ENCODE measurements at places on chromosomes 13 and 19.

DNA sequence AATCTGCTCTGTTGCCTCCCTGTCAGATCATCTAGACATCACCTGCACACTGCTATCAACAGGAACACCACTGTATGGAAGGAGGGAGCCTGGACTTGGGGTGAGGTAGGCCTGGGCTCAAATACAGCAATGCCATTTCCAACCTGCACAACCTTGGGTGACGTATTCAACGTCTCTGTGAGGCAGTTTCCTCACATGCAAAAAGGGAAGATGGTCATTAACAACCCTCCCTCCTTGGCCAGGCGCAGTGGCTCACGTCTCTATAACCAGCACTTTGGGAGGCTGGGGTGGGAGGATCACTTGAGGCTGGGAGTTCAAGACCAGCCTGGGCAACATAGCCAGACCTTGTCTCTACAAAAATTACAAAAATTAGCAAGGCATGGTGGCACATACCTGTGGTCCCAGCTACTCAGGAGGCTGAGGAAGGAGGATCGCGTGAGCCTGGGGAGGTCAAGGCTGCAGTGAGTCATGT lies 13.1 kb downstream of the XRCC1 start:
- DNase-seq = no peak

- no peak for DNase-seq
These were observed 242.3 kb downstream of the TEX29 start for GRCh38 chr13:111562716-111563115.

DNA sequence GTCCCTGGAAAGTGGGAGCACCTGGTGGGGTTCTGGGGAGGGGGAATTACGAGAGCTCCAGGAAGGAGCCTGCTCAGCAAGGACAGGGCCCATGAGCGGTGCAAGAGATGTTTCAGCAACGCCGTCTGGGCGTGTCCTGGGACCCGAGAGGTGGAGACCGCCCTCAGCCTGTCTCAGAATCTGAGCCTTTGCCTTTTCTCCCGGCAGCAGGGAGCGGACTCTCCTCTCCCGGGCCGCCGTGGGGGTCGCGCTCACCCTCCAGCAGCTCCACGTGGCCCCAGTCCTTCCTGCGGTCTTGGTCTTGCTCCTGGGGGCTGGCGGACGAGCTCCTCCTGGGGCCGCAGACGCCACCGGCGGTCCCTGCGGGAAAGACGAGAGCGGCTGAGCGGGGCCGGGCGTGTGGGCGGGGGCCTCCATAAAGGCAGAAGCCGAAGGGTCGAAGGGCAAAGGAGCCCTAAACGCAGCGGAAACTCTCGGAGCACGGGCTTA lies 714 bp downstream of the POLRMT start:
- no peak for DNase-seq

DNA sequence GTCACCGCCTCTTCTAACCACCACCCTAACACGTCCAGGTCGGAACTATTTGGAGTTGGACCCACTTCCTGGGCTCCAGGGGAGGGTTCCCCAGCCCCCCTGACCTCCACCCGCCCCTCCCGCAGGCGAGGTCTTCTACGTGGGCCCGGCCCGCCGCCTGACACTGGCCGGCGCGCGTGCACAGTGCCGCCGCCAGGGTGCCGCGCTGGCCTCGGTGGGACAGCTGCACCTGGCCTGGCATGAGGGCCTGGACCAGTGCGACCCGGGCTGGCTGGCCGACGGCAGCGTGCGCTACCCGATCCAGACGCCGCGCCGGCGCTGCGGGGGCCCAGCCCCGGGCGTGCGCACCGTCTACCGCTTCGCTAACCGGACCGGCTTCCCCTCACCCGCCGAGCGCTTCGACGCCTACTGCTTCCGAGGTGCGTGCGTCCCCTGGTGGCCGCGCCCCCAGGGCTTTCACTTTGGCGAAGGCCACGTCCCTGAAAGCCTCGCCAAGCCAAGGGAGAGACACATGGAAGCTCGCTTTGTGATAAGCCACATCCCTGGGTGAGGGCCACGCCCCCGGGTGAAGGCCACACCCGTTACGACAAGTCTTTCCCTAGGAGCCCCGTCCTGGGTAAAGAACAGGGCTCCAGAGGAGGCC lies 13.2 kb downstream of the NCAN start:
- DNase-seq = peak; percentile 55

DNA sequence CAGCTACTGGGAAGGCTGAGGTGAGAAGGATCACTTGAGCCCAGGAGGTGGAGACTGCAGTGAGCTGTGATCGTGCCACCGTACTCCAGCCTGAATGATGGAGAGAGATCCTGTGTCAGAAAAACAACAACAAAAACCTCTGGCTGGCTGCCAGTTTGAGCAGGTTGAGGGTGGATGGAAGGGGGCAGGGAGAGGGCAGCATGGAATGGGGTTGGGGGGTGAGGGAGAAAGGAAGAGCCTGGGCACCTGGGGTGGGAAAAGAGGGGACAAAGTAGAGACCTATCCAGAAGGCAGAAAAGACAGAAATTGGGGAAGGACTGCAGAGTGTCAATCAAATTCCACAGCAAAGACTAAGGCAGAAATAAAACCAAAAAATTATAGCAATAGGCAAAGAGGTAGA lies 4.7 kb downstream of the SLC1A5 start:
- no peak for DNase-seq

- DNase-seq = no peak
These were observed 687 bp upstream of the HRC start for GRCh38 chr19:49155820-49156346.

DNA sequence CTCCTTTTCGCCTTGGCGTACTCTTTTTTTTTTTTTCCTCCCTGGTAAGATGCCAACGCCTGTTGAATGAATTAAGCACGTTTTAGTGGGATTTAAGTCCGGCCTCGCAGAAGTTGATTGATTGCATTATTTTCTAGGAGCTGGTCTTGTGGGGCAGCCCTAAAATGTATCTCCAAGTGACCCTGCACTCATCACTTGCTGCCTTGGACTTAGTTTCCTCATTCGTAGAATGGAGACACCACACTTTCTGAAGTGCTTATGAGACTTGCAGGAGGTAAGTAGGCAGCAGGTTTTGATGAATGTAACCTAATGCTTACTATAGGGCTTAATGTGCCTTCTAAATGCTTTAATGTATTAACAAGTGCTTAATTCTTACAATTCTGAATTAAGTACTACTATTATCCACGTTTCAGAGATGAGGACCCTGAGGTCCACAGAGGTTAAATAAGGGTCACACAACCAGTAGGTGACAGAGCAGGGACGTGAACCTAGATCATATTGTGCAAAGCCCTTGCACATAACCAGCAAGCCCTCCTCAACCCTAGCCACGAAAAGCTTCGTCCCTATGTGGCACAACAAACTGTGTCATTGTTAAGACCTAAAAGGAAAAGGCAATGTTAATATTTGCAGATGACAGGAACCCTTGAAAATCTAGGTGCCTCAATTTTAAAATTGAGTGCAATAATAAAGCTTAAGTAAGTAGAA lies 514 bp upstream of the ARGLU1 start:
- DNase-seq = no peak

DNA sequence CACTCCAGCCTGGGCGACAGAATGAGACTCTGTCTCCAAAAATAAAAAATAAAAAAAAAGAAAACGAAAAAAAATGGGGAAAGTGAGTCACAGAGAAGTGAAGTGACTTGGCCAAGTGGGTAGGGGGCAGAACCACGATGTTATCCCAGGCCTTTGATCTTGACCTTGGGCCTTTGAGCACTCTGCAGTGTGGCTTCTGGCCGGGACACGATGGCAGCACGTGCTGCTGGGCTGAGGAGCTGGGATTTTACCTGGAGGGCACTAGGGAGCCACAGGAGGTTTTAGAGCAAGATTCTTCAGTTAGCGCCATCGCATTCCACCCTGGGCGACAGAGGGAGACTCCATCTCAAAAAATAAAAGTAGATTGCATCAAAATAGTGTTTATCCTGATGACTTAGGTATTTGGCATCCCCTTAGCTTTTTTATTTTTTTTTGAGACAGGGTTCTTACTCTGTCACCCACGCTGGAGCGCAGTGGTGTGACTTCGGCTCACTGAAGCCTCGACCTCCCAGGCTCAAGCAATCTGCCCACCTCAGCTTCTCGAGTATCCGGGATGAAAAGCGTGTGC lies 4.3 kb upstream of the TLE5 start:
- DNase-seq = no peak

- DNase-seq = peak; percentile 53
These were observed 479.1 kb downstream of the FOXO1 start for GRCh38 chr13:40187324-40187795.

GRCh38 chr19:45601524-45602374 lies at the start of gene GPR4:
GPR4 (minus strand) TSS chr19:45602212; CDS start chr19:45591866, 10,346 bp downstream.
- no peak for DNase-seq

DNA sequence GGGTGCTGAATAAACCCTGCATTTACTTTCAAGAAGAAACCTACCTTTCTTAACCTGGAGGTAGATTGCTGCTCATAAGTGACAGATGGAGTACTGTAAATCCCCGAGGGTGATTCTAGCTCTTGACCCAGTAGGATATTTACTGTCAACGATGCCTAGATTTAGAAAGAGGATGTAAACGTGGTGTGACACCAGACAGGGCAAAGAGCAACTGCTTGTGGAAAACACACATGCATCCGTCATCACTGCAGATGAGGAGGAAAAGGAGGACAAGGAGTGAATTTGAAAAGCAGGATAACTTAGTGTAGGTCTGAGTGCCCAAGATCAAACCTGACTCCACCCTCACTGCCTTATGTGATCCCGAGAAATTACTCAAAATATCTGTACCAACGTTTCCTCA lies 9.8 kb upstream of the CLN5 start:
- no peak for DNase-seq

DNA sequence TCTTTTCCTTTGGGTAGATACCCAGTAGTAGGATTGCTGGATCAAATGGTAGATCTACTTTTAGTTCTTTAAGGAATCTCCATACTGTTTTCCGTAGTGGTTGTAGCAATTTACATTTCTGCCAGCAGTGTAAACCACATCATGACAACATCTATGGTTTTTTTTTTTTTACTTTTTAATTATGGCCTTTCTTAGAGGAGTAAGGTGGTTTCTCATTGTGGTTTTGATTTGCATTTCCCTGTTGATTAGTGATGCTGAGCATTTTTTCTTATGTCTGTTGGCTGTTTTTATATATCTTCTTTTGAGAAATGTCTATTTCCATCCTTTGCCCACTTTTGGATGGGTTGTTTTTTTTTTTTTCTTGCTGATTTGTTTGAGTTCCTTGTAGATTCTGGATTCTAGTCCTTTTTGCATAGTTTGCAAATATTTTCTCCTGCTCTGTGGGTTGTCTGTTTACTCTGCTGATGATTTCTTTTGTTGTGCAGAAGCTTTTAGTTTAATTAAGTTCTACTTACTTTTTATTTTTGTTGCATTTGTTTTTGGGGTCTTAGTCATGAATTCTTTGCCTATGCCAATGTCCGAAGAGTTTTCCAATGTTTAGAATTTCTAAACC lies 38.8 kb downstream of the TDRD3 start:
- no peak for DNase-seq

DNA sequence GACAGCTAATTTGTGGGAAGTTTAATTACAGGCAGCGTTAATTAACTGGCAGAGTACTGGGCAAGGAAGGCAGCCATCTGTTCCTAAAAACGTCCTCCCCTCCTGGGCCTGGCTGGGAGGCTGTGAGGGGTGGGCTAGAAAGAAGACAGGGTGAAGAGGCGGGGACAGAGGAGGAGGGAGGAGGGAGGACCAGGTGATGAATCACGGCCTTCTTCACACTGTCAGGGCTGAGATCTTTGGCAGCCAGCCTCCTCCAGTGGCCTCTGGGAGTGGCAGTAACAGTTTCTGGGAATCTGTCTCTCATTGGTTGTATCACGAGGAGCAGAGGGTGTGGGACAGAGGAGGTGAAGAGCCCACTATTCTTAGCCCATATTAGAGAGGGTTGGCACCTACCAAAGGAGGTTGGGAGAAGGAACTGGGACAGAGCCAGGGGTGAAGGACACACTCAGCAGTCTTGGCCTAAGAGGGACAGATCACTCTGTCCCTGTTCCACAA lies 9.6 kb upstream of the ZNRF4 start:
- DNase-seq = no peak

DNA sequence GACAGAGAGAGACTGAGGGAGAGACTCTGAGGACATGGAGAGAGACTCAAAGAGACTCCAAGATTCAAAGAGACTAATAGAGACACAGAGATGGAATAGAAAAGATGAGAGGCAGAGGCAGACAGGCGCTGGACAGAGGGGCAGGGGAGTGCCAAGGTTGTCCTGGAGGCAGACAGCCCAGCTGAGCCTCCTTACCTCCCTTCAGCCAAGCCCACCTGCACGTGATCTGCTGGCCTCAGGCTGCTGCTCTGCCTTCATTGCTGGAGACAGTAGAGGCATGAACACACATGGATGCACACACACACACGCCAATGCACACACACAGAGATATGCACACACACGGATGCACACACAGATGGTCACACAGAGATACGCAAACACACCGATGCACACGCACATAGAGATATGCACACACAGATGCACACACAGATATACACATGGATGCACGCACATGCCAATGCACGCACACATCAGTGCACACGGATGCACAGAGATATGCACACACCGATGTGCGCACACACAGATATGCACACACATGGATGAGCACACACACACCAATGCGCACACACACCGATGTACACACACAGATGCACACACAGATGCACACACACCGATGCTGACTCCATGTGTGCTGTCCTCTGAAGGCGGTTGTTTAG lies 3.3 kb upstream of the F10 start:
- no peak for DNase-seq

GRCh38 chr19:14516048-14516534 lies 2.1 kb downstream of the DNAJB1 start:
- no peak for DNase-seq

GRCh38 chr13:68810660-68811059 lies 1297.0 kb upstream of the ATXN8OS start:
- DNase-seq = no peak

DNA sequence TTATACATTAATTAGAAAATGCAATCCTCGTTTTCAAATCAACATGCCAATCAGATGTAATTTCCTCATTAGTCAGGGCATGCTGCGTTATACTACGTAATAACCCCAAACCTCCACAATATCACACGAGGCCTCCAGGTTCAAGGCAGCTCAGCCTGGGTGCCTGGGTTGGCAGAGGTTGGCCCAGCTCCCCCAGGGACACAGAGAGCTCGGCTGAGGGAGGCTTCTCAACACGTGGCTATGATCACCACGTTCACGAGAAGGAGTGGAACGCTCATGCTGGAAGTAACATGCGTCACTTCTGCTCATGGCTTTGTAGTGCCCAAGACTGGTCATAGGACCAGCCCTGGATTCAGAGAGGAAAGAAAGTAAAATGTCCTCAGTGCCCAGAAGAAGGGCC lies 144.9 kb upstream of the SOX1 start:
- no peak for DNase-seq

DNA sequence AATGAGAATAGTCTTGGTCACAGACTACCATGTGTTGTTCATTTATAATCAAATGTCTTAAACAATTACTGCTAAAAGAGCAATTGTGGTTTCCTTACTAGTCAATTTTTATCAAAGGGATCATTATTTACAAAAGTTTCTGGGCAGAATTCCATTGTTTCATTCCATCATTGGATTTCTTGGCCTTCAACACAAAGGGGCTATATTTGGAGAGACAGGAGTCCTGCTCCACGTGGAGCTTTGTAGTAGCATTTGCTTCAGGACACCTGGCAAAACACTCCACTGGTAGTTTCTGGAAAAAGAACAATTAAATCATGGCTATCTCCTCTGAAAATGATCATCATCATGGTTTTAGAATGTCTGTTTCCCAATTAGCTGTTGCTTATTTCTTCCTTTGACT lies 22.3 kb upstream of the STARD13 start:
- DNase-seq = no peak

Measured in stimulated activated CD8-positive, alpha-beta memory T cell treated with anti-CD3 and anti-CD28 coated beads, Interleukin-15, amount 100 ng/mL, for 4 hours (primary cell).